ENCODE measurements at places on chromosomes 5 and 9.

DNA sequence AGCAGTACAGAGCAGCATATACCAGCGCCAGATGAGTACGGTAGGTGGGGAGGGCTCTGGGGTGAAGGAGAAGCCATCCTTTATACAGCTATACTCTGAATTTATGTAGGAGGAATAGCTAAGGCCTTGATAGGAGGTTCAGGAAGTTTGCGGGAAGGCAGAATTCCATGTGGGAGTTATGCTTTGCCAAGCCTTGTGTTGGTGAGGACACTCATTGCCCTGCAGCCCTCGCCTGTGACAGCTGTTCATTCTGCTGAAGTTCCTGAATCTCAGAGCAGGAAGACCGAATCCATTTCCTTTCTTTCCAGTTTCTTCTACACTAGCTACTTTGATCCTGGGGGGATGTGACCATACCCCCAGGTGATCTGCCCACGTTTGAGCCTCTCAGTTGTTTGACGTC lies 7.7 kb downstream of the MFAP3 start:
- DNase-seq, result no peak

DNA sequence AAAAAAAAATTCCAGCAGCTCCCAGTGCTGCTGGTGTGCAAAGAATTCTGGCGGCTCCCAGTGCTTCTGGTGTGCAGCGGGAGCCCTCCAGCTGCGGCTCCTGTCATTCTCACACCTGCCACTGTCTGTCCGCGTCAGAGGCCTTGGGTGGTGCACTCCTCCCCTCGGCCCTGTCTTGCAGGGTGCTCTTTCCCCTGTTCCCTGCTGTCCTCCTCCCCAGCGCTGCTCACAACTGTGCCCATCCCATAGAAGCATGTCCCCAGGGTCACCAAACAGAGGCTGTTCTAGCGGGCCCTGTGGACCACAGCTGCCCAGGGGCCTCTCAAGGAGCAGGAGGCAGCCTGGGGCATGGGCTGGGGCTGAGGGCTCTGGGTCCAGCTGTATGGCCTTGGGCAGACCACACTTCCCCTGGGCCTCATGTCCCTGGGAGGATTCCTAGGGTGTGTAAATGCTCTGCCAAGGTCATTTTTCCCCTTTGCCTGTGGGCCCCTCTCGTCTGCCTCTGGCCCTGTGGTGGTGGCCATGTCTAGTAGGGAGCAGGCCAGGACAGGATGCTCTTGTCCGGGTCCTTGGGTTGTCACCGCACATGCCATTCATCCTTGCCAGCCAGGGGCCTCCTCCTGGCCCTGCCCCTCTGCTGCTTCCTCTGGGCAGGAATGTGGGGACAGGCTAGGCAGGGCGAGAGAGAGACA lies 68.2 kb downstream of the PHF2 start:
- DNase-seq, result no peak

- DNase-seq, result no peak
Observed at GRCh38 chr5:153365547-153365946, 124.9 kb upstream of the GRIA1 start.

- DNase-seq, result no peak
Observed at GRCh38 chr5:80124121-80124918, 89.2 kb downstream of the THBS4 start.

DNA sequence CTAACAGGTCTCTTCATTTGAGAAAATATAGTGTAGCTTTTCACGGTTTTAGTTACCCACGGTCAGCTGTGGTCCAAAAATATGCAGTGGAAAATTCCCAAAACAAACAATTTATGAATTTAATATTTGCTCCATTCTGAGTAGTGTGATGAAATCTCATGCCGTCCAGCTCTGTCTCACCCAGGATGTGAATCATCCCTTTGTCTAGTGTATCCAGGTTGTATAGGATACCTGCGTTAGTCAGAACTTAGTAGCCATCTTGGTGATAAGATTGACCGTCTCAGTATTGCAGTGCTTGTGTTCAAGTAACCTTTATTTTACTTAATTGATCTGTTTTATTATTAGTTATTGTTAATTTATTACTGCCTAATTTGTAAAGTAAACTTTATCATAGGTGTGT lies 41.1 kb downstream of the NDUFS4 start:
- DNase-seq, result no peak

DNA sequence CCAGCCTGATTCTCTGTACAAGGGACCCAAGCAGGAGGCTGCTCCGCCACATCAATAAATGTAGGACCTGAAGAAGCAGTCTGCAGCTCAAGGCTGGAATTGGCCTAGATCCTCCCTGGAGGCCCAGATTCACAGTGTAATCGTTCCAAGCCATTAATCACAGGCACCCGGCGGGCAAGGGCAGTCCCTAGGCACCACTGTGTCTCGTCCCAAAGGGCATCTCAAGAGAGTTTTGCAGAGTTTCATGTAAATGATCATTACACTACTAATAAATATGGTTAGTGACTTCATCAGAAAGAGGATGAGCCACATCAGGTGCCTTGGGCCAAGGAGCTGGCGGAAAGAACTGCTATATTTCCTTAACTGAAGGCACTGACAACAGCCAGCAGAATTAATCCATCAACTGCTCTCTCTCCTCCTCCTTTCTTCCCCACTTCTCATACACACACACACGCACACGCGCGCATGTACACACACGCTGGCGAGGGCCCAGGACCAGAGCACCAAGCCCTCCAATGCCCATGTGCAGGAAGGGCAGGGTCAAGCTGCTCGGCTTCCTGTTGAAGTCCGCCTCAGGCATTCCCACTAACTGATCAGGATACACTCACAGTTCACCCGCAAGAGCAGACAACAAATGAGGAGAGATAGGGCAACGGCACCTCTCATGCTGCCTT lies 33.9 kb downstream of the GNAQ start:
- DNase-seq, result no peak

- DNase-seq, result no peak
Observed at GRCh38 chr5:61346511-61346910, 14.5 kb downstream of the ZSWIM6 start.

Data from iPS DF 19.7 (cell line).